ENCODE measurements at places on chromosomes 4 and X. TPM values are rescaled to one million over a fixed set of nuclear protein-coding genes. Genes with fewer than 3 reads are reported as not detected.

TREX2 gene
- 4.1 TPM for total RNA-seq

NEIL3 gene
- 2.4 TPM for total RNA-seq

SSX4B gene
- not detected for total RNA-seq

ADH4 gene
- total RNA-seq, result not detected

ARR3 gene
- total RNA-seq, result not detected

HHIP gene
- total RNA-seq, result 191 TPM

RRH gene
- not detected for total RNA-seq

FANCB gene
- total RNA-seq, result 6.8 TPM

CENPI gene
- total RNA-seq, result 30.2 TPM

ARHGEF6 gene
- 16.5 TPM for total RNA-seq

AASDH gene
- 14.1 TPM for total RNA-seq

PSAPL1 gene
- not detected for total RNA-seq

STS gene
- total RNA-seq, result 6.1 TPM

KCNE5 gene
- total RNA-seq, result not detected
